ENCODE measurements at places on chromosomes 11 and 22.

GRCh38 chr11:128390246-128390645 is 197.1 kb downstream of the ETS1 start:
- DNase-seq = no peak

GRCh38 chr11:80371931-80372330 is 931.1 kb upstream of the TENM4 start:
- DNase-seq = no peak

DNA sequence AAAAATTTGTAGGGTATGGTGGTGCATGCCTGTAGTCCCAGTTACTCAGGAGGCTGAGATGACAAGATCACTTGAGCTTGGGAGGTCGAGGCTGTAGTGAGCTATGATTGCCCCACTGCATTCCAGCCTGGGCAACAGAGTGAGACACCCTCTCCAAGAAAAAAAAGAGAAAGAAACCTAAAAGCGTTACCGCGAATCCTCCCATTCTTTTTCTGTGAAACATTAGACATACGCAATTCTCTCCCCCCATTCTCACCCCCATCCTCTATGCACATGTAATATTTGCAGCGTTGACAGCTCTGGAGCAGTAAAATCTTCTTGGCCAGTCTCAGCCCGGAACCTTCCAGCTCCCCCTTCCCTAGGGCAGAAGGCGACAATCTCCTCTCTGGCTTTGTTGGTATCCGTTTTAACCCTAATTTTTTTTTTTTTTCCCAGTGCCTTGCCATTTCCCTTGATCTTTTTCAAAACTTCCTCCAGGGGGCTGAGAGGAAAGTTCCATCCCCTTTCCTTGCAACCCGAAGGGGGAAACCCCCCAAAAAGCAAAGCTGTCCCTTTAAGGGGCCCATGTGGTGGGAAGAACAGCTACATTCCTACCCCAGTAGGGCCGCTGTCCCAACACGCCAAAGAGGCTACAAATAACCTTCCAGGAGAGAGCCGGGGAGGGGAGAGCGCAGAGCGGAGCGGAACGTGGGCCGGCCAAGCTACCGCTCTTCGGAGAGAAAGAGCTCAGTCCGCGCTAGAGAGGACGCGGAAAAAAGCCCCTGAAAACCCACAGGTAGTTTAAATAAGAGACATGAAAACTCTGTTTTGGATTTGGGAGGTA is 1.9 kb downstream of the LRP4 start:
- no peak for DNase-seq

DNA sequence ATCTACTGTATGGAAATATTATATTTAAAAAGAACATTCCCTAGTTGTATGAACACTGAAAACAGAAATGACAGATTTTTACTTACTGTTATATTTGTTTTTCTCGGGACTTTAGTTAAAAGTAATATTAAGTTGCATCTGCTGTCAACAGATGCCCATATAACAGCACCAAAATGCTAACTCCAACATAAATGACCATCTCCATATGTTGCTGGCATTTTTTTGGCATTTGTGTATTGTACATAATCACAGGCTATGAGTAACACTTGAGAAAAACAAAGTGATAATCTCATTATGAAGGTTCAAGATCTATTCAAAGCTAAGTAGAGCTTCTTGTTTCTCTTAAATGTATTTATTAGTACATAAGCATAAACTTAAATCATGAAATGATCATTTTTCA is 172.0 kb downstream of the CNTN5 start:
- DNase-seq = no peak

DNA sequence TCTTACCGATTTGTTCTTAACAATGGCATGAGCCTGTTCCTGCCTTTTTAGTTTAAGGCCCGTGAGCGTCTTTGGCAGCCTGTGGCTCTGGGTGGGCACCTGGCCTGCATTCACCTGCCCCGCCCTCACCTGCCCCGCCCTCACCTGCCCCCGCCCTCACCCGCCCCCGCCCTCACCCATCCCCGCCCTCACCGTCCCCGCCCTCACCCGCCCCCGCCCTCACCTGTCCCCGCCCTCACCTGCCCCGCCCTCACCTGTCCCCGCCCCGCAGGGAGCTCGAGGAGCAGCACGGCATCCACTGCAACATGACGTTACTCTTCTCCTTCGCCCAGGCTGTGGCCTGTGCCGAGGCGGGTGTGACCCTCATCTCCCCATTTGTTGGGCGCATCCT is 14.2 kb downstream of the GATD1 start:
- DNase-seq = peak; percentile 19

- no peak for DNase-seq
These were observed 131.7 kb downstream of the CEP164 start for GRCh38 chr11:117459123-117459978.

DNA sequence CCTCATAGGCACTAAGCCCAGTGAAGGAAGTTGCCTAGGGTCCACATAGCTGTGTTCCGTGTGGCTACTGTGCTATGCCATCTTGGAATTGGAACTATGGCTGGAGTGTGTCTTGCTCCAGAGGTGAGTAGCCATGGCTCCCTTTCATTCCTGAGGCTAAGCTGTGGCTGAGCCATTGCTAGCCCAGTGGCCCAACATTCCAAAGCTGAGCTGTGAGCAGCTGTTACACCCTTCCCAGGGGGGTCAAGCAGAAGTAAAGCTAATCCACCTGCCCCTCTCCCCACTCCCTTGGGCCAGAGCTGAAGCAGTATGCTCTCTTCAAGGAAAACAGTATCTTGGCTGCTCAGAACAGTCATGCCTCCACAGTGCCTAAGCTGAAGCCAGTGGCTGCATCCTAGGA is 51.1 kb downstream of the USP35 start:
- DNase-seq = no peak

- DNase-seq = no peak
These were observed 6.2 kb downstream of the PICALM start for GRCh38 chr11:86062719-86063118.

DNA sequence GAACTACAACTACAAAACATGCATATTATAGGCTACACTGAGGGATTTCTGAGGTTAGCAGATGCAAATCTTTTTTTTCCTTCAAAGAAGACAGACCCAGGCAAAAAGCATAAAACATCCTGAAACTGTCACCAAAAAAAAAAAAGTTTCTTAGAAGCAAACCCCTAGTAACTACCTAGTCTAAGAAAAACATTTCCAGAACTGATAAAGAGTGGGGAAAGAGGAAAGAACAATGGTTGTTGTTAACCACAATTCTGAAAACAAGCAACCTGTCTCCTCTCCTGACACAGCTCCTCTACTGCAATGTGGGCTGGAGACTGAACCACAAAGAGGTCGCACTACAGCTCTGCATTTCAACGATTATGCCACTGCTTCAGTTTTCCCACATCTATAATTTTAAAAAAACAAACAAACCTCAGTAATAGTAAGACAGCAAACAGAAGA is 15.0 kb downstream of the DENND5A start:
- no peak for DNase-seq

GRCh38 chr11:83115026-83115425 is 41.9 kb upstream of the PCF11 start:
- no peak for DNase-seq

DNA sequence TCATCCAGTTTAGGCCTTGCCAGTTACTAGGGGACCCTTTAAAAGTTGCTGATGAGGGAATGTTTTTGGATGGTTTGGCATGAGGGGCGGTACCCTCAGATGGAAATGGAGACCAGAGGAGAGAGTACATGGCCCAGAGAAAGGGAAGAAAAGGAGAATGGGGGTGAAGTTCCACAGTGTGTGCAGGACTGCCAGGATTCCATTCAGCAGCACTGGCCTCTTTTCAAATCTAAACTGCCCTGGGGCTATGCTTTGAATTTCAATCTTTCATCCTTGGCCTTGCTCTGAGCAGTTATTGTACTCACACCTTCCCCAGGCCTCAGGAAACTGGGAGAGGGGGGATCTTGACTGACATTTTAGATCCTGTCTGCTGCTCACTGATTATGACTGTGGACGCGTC is 3.0 kb downstream of the SLC3A2 start:
- DNase-seq = no peak

DNA sequence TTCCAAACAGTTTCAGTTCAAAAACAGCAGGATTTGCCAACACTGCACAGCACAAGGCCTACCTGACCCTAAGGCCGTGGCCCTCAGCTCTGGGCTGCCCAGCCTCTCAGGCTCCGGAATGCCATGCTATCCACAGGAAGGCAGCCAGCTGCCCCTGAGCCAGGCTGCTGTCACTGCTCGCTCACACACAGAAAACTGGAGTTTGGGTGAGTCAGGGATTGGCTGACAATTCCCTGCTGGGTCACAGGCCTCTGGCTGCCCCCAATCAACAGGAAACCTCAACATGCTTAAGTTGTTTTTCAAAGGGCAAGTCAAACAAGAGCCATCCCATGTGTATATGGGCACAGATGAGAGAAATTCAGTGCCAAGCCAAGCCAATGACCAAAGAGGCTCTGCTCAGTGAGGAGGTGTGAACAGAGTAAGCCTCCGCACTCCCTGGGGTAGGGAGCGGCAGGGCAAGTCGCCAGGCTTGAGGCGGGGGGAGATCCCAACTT is 50.2 kb downstream of the RPL27A start:
- no peak for DNase-seq

- no peak for DNase-seq
These were observed 1179.8 kb downstream of the BRD1 start for GRCh38 chr22:48647606-48648515.

DNA sequence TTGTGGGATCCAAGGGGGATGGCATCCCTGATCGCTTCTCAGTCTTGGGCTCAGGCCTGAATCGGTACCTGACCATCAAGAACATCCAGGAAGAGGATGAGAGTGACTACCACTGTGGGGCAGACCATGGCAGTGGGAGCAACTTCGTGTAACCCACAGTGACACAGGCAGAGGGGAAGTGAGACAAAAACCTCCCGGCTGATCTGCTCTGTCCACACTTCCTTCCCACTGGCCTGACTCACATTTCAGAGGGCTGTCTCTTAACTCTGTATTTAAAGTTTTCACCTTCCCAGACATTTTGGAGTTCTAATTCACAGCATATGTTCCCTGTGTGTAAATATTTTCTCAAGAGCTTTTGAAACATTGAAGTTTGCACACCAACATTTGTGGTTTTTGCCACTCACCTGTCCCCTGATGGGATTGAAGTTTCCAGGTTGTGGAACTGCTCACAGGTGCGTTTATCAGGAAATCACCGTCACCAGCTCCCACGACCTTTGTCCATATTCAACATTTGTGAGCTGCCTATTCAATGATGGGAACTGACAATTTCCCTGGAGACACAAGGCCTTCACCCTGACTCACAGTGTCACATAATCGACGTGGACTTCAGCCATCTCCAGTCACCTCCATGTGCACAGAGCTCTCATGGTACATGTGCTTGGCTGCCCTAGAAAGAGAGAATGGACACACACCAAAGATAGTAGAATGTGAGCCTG is 99.2 kb downstream of the VPREB1 start:
- DNase-seq = no peak
